Activated CD4-positive, alpha-beta T cell treated with anti-CD3 and anti-CD28 coated beads, Interleukin-2, amount 10 ng/mL, durations not matched to agents 24 days and 14 days (primary cell): ENCODE measurements at places on chromosomes 2 and 18. TPM values are rescaled to one million over a fixed set of nuclear protein-coding genes. Genes with fewer than 3 reads are reported as not detected.

DNA sequence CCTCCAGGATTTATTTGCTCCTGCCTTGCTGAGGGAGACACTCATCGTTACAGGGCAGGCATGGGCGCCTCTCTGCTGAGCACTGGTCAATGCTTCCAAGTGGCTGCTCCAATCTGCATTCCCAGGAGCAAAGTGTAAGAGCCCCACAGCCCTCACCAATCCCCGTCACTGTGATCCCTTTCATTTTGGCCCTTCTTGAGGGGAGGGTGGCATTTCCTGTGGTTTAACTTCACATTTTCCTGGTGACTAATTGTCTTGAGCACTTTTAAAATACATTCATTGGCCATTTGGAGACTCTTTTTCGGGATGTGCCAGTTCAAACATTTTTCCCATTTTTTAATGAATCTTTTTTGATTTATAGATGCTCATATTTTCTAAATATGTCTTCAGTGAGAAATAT, 33.0 kb downstream of the TPO start:
- DNase-seq = no peak

DNA sequence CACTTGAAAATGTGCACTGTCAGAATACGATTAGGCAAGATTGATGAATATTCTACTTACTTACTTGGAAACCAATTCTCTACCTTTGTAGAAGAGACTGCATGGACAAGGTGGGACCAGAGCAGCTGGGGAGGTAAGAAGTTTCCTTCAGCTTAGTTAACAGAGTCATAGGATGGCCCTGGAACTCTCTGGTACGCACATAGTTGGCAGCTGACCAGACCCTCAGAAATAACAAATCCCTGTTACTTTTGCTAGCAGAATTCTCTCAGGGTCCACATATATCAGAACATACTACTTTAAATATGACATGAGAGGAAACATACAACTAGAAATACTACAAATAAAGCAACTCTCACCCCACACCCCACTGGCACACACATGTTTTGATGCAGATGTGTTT, 24.8 kb upstream of the STAT1 start:
- DNase-seq = no peak

DNA sequence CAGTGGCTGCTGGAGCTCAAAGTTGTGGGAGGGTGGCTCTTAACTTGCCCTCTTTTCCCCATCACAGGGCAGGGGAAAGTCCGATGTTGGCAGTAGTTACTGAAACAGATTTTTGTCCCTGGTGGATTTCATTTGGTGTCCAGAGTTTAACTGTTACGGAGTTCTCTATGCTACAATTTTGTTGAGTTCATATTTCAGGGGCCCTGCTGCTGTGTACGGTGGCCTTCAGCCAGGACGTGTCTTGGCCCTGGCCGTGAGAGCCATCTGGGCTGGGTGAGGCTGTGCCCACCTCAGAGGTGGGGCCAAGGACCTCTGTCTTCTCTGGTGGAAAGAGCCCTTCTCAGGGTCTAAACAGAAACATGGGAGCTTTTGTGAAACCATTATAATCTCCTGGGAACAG, 67.4 kb downstream of the SH3YL1 start:
- no peak for DNase-seq

DNA sequence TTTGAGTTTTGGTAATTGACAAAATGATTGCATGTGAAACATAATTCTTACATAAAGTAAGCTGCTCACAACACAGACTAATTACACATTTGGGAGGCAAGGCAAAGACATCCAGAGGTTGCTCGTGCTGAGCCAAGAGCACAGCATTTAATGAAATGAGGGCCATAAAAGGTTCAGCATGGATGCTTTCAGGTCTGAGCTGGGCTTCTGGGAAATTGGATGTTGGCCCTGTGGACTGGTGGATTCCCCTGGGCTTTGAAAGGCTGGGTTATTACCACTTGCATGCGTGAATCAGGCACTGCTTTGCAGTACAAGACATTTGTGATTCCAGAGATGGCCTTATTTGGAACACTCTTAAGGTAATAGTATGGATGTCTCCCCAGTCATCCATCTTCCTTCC, 533.5 kb upstream of the NRP2 start:
- DNase-seq = no peak

GRCh38 chr2:218984239-218985020, 554 bp downstream of the FEV start:
- DNase-seq = no peak

DNA sequence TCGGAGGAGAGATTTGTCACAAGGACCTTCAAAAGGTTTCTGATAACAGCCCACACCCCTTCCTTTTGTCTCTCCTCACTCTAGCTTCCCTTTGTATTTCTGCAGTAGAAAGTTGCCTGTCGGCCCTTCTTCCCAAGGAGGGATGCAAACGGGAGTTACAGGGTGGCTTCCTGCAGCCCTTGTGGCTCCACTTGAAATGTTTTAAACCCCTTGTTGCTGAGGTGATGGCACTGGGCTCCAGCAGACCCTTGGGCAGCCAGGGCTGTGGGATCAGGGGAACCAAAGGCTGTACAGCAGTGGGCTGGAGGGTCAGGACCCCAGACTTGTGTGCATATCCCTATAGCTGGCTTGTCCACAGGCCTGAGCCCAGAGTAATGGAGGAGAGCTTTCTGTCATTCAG, 62.1 kb downstream of the COA5 start:
- peak; percentile 51 for DNase-seq

The ZBTB7C gene
- total RNA-seq = 0.56 and 0.64 TPM in 2 replicates

The NEURL3 gene
- 1.0 and 1.2 TPM in 2 replicates for total RNA-seq

The TGFA gene
- total RNA-seq = not detected in 2 replicates

The ITPRIPL1 gene
- total RNA-seq = 51.4 and 53.9 TPM in 2 replicates

The RAD51AP2 gene
- total RNA-seq = not detected in 2 replicates
